ENCODE measurements at places on chromosomes 1 and 21.
A peak's percentile ranks its signal among the peaks of the same experiment; 100 is the strongest.

DNA sequence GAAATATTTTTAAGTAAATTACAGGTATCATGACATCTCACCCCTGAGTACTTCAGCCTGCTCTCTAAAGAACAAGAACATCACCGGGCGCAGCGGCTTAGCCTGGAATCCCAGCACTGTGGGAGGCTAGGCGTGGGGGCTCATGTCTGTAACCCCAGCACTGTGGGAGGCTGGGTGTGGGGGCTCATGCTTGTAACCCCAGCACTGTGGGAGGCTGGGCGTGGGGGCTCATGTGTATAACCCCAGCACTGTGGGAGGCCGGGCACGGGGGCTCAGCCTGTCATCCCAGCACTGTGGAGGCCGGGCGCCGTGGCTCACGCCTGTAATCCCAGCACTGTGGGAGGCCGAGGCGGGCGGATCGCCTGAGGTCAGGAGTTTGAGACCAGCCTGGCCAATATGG is 7.7 kb upstream of the CDK11B start:
- DNase-seq: no peak

GRCh38 chr1:215833941-215834729 is 267.0 kb downstream of the KCTD3 start:
- no peak for DNase-seq

DNA sequence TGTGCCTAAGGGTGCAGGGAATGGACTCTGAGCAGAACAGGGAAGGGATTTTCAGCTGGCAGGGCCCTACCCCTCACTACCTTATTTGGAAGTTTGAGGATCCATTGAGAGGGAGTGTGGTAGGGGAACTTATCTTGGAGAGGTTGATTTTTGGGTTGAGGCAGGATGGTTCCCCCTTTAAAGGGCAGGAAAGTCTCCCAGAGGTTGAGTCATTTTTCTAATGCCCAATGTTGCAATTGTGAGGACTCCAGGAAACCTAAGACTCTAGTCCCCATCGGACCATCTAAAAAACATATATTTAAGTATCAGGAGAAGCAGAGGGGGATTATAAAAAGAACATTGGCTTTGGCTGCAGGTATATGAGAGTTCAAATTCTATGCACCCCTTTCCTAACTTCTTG is 47.3 kb downstream of the SAMD13 start:
- no peak for DNase-seq

DNA sequence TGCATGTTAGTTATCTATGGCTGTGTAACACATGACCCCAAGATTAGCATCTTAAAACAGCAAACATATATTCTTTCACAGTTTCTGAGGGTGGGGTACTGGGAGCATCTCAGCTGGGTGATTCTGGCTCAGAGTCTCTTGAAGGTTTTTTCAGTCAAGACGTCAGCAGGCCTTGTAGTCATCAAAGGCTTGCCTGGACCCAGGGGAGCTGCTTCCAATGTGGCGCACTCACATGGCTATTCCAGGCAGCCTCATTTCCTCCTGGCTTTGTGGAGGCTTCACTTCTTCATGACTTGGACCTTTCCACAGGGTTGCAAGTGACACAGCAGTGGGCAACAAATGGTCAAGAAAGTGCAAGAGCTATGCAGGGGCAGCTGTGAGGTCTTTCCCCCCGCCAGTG is 114.7 kb downstream of the ACTL8 start:
- no peak for DNase-seq

DNA sequence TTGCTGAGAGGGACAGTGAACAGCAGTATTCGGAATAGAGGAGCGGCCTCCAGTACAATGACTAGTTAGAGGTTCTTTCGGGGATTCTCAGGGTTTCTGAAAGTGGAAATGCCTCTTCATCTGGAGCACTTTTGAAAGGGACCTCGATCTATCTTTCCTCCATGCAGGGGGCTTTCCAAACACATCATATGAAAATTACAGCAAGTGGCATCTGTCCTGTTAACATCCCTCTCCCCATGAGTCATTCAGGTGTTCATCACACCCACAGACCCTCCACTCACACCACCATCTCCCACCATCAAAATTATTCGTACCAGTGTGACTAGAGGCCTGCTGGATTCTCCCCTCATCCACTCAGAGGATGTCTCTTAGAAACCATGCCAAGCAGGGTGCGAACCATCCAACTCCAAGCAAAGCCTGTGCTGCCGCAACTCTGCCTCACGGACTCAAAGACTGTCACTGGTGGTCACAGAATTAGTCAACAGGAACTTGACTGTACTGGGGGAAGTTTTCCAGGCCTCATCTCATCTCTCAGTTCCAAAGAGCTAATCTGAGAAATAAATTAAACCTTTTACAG is 211.1 kb downstream of the MRPL39 start:
- peak; percentile 36 for DNase-seq

DNA sequence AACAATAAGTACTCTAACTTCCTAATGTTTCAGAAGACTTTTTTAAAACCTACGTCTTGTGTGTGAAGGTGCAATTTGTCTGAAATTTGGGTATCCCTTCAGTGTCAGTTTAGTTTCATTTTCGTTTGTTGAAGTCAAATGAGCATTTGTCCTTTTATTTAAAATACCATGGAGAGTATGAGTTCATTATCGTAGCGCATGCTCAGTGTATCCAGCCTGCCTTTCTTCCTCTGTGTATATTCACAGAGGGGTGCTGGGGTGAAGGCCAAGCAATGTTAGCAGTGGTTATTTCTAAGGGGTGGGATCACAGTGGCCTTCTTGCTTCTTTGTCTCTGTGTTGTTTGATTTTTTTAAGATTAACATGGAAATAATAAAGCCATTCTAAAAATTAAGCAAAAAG is 43.2 kb downstream of the CNN3 start:
- peak; percentile 15 for DNase-seq

- no peak for DNase-seq
Observed at GRCh38 chr1:181092056-181092455, 3.6 kb downstream of the IER5 start.

DNA sequence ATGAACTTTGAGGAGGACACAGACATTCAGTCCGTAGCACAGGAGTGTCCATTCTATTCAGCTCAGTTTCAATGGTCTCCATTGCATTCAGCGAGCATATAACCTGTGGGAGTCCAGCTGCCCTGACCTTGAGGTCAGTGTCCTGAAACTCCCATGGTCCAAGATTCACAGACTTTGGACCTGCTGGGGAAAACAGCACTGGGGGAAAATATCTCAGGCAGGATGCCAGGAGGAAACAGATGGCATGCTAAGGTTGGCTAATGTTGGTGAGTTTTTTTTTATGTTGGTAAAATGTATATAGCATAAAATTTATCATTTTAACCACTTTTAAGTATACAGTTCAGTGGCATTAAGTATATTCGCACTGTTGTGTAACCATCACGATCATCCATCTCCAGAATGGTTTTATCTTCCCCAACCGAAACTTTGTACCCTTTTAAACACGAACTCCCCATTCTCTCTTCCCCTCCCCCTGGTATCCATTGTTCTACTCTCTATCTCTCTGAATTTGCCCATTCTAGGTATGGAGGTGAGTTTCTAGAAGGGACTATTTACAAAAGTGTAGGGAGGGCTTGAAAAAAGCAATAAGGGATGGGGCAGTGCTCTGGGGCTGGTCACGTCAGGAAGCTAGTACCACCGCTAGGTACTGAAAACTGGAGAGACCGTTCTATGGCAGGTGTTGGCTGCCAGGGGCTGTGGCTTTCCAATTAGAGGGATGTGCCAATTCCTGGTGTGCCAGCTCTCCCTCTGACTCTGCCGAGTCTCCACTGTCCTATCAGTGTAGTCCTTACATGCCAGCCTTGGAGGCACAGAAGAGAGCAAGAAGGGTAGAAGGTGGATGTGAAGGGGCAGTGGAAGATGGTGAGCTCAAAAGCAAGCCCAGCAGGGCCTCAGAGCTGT is 85.3 kb downstream of the FOXD2 start:
- no peak for DNase-seq

GRCh38 chr21:39363607-39364555 is 15.0 kb upstream of the HMGN1 start:
- DNase-seq: no peak

- DNase-seq: no peak
Observed at GRCh38 chr21:18070392-18070791, 174.2 kb upstream of the CHODL start.

DNA sequence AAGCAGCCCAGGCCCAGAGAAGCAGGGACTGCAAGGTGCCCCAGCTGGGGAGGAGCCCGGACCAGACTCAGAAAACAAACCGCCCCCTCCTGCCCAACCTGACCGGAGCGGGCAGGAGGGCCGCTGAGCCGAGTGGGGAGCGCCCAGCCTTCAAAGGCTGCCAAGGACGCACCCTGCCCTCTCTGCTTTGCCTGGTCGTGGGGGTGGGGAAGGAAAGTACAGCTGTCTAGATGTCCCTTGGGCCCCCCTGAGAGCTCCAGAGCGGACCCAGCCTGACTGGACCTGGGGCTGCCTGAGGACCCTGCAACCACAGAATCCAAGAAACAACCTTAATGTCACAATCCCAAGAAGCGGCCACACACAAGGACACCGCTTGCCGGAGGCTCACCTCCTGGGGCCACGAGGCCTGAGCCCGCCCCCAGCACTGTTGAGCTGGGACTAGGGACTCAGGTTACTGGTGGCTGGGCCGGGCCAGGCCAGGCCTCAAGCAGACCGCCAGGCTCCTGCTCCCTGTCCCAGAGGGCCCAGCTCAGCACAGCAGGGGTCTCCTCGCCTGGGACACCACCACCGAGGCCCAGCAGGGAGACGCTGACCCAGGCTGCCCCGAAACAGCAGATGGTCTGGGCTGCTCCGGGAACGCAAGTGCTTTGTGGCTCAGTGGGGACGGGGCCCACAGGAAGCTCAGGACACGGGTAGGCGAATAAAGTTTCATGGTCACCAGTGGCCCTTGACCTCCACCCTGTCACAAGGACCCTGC is 1.4 kb downstream of the DVL1 start:
- DNase-seq: no peak

DNA sequence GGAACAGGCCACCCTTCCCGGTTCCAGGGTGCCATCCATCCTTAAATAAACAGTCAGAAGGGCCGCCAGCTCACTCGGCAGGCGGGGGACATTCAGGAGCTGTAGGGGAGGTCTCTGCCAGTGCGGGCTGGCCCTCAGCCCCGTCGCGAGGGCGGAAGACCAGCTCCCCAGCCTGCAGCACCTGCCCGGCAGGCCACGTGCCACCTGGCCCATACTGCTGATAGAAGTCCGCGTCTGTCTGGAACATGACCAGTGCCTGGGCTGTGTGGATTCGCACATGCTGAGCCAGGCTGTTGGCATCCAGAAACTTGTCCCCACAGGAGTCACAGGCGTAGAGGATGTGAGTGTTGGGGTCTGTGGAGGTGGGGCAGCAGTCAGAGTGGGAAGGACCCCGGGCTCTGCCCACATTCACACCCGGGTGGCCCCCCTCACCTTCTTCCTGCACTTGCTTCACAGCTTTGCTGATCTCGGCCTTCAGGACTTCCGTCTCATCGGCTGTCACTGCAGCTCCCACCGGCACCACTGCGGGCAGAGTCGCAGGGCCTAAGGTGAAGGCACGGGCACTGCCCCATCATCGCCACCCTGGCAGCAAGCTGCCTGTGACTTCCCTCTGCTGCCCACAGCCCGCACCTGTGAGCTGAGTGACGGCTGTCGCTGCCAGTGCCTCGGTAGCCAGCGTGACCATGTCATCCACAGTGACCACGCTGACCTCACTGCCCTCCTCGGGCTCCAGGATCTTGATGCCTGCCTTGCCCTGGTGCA is 33.8 kb downstream of the ZBTB17 start:
- no peak for DNase-seq

DNA sequence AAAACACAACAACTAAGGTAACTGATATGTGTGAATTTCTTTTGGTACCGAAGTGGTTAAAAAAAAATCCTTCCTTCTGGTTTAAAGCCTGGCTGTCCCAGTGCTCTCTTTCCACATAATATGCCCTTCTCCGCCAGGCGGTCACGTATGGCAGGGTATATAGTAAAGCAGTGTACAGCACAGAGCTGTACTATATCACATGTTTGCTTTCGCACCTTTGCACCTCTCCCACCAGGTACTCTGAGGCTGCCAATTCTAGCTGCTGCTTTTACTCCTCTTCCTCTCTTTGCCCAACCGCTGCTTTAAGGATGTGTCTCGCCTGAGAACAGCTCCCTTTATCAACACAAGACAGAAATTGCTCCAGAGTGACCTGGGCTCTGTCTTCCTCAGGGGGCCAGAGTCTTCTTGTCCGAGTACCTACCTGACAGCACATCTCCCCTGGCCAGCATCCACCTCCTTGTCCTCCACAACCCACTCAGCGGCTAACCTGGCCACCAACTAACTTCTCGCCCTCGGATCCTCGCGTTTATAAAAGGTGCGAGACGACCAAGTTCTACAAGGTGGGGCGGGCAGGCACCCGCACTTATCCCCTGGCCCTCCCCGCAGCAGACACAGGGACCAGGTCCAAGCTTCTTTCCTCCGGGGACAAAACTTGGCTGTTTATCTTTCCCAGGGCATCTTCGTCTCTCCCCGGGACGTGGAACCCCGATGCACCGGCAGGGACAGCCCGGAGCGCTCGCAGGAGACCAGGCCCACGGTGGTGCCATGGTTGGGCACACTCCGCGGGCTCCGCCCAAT is 1.6 kb downstream of the COLGALT2 start:
- DNase-seq: no peak

DNA sequence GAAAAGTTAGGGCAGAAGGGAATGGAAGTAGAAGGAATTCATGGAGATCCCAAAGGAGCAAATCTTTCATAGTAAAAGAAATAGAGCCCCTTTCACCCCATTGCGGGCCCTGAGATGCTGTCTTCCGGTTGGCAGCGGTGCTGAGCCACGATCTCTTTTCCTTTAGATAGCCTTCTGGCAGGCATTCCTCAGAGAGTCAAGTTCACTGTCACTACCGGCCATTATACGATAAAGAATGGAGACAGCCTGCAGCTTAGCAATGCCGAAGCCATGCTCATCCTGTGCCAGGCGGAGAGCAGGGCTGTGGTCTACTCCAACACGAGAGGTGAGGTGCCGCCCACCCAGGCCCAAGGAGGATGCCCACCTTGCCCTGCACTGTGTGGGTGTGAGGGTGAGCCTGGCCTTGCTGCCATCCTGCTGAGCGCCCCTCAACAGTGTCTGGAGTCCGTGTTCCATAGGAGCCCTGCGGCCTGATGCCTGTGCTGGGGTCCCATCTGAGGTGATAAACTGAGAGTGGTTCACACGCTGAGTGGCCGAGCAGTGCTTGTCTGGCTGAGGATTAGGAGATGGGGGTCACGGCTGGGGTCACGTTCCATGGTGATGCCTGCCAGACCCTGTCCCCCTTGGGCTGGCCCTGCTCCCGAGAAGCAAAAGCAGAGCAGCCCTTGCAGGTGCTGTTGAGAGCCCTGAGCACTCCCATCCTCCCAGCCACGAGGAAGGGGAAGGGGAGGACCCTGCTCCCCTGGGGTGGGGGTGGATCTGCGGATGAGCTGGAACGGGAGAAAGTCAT is 20.4 kb upstream of the PWP2 start:
- no peak for DNase-seq

GRCh38 chr1:10177876-10178275 is 32.5 kb upstream of the KIF1B start:
- DNase-seq: no peak

- no peak for DNase-seq
Observed at GRCh38 chr1:228120857-228121489, 11.9 kb upstream of the MRPL55 start.
